Fibroblast of lung (primary cell): ENCODE measurements at places on chromosomes 16 and 17. TPM values are rescaled to one million over a fixed set of nuclear protein-coding genes. Genes with fewer than 3 reads are reported as not detected.

Gene CMTM1
- total RNA-seq = 1.5 and 2.3 TPM in 2 replicates

Gene LRRC46
- total RNA-seq = under 0.01 TPM in 2 replicates

Gene TK1
- 7.7 and 69.2 TPM in 2 replicates for total RNA-seq

Gene VTN
- 0.17 and 0.51 TPM in 2 replicates for total RNA-seq

Gene PIMREG
- total RNA-seq = 1.5 and 10.6 TPM in 2 replicates

Gene FOXN1
- total RNA-seq = not detected in 2 replicates

Gene AGRP
- not detected in 2 replicates for total RNA-seq

Gene SYCE1L
- 0.26 and 0.33 TPM in 2 replicates for total RNA-seq

Gene PMFBP1
- total RNA-seq = 0.17 and 0.51 TPM in 2 replicates

Gene DLX4
- not detected in 2 replicates for total RNA-seq

GRCh38 chr17:17061516-17061915 is 19.3 kb downstream of the MPRIP start:
- no peak for DNase-seq

DNA sequence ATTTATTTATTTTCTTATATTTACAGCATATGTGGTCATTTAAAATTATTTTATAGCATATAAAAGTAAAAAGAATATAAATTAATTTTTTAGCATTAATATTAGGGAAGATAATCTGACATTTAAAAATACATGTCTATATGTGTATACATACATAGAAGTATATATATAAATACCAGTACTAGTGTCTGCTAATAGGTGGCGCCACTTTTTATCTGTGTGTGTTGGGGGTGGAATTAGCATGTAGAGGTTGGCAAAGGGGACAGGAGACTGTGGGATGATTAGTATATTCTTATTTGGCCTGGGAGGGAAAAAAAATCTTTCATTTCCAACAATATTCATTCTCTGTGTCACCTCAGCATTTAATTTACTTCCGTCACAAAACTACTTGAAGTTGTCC is 359.1 kb downstream of the WWOX start:
- DNase-seq = no peak

DNA sequence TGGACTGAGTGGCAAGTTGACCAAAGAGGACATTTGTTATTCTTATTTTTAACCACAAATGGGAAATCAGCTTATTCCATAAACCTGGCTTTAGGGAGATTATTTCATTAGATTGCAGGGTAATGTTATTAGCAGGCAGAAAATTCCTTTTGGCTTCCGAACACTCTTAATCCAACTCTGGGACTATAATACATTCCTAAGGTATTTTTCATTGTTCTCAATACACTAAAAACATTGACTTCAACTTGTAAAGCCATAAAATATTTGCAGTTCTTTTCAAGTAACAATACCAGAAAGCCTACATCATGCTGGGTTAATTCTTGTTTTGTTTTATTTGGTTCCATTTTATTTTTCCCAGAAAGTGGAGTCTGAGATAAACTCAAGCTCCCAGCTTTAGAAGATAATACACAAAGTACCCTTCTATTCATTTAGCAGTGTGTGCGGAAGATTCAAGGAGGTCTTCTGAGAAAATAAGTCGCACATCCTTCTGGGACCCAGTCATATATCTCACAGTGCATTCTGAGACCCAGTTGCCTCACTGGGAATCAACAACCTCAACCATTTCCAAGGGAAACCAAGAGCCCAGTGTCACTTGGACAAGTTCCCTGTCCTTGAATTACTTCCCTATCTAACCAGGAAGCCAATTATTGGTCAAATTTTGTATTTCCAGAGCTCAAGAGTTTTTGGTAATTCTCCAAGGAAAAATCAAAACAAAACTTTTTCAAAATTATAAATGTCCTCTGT is 389.6 kb upstream of the DYNLRB2 start:
- peak; percentile 81 for DNase-seq

DNA sequence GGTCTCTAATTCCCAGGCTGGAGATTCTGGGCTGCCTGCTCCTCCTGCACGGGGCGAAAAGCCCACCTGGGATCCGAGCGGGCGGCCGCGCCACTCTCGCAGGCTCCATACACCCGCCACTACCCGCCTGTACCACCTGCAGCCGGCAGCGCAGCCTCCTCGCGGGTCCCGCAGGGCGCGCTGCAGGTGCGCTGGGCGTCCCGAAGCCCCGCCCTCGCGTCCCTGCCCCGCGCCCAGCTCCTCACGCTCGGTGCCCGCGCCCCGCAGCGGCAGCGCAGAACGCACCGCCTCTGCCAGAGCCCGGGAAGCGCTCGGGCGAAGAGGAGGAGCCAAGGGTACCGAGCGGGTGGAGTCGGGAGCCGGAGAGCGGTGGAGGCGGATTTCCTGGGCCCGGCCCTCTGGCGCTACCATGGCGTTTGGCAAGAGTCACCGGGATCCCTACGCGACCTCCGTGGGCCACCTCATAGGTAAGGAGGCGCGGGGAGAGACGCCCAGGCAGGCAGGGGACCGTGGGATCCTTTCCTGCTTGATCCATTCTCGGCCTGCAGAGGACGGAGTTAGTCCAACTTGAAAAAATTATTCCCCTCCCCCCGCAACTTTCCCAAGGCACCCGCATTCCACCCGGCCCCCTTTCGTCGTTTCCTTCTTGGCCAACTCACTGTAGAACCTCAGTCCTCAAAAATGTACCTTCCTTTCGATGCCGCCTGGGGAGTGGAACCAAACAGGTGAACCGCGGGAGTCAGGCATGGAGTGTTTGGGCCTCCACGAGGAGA is at the start of gene TOM1L1:
TSS of gene TOM1L1 (plus strand) at position 396 of the 773 bp plus-strand sequence. CDS start at position 410, 14 bp downstream.
- peak; percentile 53 for DNase-seq

GRCh38 chr17:4750606-4751005 is 10.9 kb upstream of the CXCL16 start:
- DNase-seq = no peak

DNA sequence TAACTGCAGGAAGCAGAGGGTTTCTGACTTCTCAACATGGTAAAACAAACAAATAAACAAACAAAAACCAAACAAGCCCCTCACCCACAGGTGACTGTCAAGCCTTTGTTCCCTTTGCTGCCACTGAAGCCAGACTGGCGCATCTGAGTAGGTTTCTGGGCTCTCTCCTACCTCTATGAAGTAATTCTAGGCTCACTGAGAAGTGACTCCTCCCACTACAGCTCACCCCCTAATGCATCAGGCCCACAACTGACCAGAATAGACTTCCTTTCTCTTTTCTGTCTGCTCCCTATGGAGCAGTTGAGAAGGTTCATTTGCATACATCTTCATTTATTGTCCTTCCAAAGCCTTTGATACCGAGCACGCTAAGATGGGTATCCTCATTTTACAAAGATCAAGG is 77.0 kb upstream of the CCL2 start:
- peak; percentile 20 for DNase-seq

DNA sequence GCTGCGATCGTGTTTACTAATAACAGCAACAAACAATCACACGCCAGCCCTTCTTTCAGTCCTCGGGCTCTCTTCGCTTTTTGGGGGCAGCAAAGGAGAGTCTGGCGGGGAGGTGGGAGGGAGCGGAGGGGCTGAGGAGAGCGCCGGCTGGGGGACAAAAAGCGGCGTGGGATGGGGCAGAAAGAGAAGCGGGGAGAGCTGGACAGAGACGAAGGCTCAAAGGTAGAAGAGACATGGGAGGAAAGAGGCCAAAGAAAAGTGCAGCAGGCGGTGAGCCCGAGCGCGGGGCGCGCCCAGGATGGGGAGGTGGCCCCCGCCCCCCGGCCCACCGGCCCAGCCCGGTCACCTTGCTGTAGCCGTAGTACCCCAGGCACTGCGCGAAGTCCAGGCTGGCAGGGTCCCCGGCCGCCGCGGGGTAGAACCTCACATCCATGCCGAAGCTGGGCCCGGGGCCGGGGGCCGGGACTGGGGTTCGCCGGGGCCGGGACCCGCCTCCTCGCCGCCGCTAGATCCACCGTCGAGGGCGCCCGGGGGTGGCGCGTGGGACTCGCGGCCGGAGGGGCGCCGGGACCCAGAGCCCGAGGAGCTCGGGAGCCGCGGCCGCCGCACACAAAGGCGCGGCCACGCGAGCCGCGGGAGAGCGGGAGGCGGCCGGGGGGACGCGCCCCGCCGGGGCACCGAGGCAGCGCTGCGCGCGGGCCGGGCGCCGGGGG is 496 bp downstream of the TOX3 start:
- DNase-seq = no peak

- DNase-seq = no peak
These were observed 1.4 kb downstream of the NTN3 start for GRCh38 chr16:2472488-2472864.

DNA sequence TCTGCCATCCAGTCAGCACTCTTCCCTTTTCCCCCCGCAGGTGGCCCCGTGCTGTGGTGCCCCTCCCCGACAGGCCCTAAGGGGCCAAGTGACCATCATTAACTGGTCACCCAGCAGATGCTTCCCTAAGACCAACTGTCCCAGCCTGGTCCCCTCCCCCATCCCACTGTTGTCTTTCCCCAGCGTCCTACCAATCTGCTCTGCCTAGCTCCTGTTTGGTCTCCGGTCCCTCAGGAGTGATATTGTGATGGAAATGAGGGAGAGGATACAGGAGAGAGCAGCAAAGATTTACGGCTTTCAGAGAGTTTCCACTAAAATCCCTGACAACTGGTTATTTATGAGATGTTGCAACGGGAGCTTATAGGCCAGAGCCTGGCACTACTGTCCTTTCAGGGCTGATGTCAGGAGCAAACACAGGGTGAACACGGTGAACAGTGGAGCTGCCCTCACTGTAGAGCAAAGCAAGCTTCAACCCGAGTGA is 1.4 kb upstream of the TTLL6 start:
- no peak for DNase-seq

- DNase-seq = peak; percentile 77
These were observed 9.4 kb upstream of the TOM1L1 start for GRCh38 chr17:54891176-54891821.

DNA sequence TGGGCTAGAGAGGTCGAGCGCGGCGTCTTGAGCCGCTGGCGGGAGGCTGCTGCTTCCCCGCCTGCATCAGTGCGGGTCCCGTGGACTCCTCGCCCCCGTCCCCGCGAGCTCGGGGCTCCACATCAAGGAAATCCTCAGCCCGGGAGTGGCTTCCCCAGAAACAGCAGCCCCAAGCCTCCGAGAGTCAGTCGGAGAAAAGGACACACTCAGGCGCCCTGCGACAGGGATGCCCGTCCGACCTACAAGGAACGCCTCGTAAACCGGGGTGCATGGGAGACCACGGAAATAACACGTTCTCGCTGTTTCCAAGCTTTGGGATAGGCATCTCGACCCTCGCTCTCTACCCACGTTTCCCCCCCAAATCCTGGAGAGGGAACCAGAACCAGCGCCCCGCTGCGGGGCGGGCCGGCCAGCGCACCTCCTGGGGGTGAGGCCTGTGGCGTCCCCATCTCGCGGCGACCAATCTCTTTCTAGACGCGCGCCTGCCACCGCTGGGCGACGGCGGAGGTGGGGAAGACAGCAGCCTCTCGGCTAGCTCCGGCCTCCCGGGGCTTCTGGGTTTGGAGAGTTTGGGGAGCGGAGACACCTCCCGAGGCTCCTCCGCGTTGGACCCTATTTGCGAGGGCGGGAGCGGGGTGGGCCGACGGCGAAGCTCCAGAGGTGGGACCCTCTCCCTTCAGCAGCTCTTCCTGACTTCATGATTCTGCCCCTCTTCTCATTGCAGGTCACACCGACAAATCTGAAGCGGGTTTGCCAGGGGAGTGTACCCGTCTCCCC is 759 bp upstream of the TP53I13 start:
- DNase-seq = peak; percentile 48

DNA sequence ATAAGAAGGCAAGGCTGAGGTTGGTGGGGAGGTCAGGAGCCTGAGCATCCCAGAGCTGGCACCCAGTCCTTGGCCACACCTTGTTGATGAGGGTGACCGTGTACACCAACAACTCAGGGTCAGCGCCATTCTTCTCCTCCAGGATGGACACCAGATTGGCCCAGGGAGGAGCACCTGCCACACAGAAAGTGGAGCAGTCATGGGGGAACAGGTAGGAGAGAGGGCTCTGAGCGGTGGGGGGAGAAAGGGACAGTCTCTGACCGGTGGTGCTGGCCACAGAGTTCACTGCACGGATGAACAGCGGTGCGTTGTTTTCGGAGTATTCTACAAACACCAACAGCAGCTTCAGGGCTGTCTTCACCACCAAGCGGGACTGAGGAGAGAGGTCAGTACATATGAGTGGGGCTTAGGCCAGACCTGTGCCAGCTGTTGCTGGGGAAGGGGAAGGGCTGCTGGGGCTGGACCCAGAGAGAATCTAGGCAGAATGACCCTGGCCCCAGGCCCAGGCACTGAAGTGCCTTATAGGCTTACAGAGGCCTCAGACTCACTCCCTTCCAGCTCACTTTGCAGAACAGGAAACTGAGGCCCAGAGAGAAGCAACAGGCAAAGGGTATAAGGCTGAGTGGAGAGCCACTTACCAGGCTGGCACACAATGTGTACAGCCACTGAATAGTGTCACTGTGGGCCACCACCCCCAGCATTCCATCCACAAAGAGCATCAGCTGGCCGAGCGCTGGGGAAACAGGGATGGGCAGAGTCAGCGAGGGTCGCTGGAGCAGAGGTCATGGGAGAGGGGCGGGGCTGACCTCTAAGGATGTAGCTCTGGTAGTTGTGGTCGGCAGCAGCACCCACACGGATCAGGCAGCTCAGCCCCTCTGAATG is 9.6 kb downstream of the FHOD1 start:
- no peak for DNase-seq

- DNase-seq = no peak
These were observed 152.6 kb upstream of the CACNG5 start for GRCh38 chr17:66682283-66682682.

- DNase-seq = no peak
These were observed 43.2 kb downstream of the RPA1 start for GRCh38 chr17:1872976-1873375.

DNA sequence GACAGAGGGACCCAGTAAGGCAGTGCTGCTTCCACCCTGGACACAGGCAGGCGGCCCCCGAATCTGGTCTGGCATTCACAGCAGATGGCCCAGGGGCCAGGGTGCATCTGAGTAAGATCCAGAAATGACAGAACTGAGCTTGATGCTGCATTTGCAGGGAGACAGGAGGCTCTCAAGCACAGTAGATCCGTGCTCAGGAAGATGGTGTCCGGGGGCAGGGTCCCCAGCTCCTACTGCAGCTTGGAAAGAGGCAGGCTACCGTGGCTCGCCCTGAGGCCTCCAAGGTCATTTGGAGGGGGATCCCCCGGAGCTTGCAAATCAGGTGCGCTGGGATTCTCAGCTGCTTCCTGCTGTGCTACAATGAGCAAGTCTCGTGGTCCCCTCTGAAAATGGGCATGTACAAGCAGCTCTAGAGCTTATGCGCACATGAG is 2.2 kb downstream of the C16orf95 start:
- no peak for DNase-seq

DNA sequence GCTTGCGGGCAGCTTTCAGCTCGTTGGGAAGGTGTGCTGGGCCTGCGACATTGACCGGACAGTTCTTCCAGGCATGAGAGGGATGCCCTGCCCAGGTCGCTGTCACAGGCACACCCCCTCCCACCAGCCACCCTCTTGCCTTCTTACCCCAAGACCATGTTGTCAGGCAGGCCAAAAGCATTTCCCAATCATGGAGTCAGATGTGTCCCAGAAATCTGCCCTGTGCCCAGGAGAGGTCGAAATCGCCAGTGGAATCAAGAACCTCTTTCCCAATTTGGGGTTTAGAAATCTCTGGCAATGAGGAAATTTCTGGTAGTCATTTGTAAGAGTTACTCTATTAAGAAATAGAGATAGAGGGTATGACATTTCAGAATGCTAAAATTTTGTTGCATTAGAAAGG is 177.1 kb downstream of the RAB11FIP4 start:
- peak; percentile 73 for DNase-seq
